ENCODE measurements at places on chromosomes 12 and 14.
A peak's percentile ranks its signal among the peaks of the same experiment; 100 is the strongest.

DNA sequence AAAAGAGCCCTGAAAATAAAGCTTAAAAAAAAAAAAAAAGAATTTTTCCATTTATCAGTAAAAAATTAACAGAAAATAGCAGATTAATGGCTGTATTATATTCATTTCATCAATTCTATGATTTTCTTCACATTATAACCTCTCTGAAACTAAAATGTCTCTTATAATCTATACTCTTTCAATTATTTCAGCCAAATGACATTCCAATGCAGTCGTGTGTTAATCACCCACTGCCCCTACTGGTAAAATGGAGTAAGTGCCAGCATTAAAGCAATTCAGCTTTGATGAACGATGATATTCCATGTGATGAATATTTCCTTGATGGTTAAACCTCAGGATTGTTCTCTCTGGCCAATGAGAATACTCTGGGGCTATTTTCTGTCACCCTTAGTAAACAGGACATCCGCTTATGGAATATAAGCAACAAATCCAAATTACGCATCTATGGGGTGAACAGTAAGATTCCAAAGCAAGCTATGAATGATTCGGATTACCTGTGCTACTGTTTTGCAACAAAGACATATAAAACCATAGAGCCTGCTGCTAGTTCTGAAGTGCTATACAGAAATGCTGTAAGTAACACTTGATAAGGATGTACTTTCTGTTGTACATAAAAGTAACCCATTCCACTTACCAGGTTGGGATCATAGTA lies 20.3 kb upstream of the SYCP3 start:
- peak; percentile 19 for DNase-seq

DNA sequence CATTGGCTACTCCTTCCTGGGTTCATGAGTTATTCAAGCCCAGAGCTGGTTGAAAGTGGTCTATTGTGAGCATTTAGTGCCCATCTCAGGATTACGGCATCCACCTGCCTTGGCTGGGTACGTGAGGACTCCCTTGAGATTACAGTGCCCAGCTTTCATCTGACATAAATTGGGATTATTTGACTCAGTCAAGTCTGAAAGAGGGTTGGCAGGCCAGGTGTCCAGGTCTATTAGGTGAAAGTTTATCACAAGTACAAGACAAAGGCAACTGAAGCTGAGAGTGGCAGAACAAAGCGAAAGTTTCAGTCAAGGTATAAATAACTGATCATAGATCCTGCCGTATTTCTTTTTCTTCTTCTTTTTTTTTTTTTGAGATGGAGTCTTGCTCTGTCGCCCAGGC lies 84.6 kb upstream of the ATF7IP start:
- DNase-seq, result no peak

- DNase-seq, result peak; percentile 97
Observed at GRCh38 chr12:120495731-120496412, at the start of gene DYNLL1. Gene DYNLL1, plus strand, starts transcription at chr12:120496113. Its CDS starts 309 bp downstream, at chr12:120496422.

DNA sequence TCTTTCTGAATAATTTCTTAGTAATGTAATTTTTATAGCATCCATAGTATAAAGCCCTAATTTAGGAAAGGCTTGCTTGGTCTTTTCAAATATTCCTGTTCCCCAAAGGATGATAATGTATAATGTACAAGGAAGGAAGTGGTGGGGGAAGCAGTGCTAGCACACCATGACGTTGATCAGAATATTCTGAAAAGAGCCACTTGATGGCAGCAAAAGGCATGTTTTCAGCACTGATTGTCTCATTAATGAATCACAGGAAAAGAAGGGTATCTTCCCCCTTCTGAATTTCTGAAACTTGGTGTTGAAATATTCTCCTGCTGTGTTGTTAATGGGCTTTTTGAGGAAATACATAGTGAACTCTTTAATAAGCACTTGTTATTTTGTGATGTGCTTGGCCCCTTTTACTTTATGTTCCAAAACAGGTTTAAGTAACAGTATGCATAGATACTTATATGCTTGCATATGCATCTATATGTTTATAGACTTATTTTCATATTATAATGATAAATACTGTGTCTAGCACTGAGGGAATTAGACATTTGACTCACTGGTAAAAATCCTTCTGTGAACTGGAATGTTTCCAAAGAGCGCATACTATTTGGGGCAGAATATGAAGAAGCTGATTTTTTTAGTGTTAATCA lies 122.0 kb downstream of the TMEM117 start:
- DNase-seq, result peak; percentile 58

GRCh38 chr14:69755296-69755695 lies 11.6 kb upstream of the SRSF5 start:
- no peak for DNase-seq

DNA sequence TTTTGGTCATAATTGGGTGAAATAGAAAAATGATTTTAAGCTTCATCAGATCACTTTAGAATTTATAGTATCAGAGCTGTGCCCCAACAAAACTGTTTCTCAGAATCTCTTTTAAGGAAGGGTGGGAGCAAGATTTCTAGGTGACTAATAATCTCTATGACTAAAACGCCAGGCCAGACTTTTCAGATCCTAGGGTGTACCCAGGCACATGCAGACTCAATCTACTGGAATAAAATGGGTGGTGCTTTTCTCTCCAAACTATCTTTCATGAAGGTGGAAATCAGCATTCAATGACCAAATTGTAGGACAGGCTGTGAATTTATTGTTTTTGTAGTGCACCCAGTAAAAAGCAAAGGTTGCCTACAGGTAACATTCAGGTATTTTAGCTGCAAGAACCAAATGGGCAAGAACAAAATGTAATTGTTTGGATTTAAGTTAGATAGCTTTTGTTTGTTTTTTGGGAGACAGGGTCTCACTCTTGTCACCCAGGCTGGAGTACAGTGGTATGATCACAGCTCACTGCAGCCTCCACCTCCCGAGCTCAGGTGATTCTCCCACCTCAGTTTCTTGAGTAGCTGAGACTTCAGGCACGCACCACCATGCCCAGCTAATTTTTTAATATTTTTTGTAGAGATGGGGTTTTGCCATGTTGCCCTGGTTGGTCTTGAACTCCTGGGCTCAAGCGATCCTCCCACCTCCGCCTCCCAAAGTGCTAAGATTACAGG lies 49.5 kb downstream of the PPP2R5C start:
- DNase-seq, result no peak

- DNase-seq, result no peak
Observed at GRCh38 chr12:68469113-68469512, 137.0 kb upstream of the MDM1 start.

DNA sequence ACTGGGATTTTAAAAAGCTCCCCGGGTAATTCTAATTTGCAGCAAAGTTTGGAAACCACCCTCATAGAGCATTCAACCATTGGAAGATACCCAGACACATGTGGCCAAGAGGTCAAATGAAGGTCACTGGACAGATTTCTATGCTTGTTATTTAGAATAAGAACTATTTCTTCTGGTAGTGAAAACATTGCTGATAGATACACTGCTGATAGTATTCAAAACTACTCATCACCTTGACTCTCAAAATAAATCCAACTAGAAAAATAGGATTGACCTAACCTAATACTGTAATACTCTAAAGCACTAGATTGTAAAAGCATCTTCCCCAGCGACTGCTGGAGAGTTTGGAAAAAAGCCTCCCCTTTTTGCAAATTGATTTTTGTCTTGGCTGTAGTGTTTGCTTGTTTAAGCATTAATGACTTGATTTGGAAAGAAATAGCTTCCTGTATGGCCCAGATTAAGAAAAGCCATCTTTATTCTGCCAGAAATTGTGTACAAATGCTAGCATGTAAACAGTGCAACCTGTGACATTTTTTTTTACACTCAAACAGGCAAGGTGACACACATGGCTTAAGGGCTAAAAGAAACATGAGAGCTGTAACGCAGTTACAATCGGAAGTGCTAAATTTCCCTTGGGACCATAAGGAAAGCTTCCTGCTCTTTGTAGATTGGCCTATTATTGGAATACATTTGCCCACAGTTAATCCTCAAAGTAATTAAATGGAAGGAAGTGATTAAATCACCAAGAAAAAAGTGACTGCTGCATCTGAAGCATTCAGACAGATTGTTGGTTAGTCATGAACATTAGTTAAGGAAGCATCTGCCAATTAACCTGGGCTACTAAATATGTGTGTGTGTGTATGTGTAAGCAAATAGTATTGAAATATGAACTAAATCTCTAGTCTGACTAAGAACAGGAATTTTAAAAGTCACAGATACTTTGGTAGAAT lies 356.5 kb upstream of the ATP2B1 start:
- peak; percentile 58 for DNase-seq

GRCh38 chr12:46214668-46215436 lies 54.0 kb downstream of the SLC38A1 start:
- no peak for DNase-seq

GRCh38 chr14:95507701-95508103 lies 8.7 kb downstream of the SYNE3 start:
- no peak for DNase-seq

- DNase-seq, result no peak
Observed at GRCh38 chr12:59396519-59396918, 199.3 kb upstream of the SLC16A7 start.

DNA sequence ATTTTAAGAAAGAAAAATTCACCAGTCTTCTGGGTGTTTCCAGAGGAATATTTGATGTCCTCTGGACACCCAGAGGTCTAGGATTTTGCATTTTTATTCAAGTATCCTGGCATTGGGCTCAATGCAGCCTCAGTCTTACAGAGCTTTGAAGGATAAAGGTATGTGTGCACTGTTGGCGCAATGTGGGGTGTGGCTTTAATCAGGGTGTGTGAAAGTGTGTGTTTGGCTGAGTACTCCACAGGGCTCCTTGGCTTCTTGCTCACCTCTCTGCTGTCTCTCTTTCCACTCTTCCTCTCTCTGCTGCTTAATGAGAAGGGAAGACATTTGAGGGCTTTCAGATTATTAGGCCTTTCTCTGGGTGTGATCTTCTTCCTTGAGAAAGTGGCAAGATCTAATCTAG lies 193.3 kb upstream of the CCND2 start:
- DNase-seq, result no peak

GRCh38 chr12:43852744-43853143 lies 16.9 kb downstream of the TMEM117 start:
- DNase-seq, result no peak

- DNase-seq, result peak; percentile 64
Observed at GRCh38 chr14:88322504-88323085, 474 bp downstream of the KCNK10 start.

DNA sequence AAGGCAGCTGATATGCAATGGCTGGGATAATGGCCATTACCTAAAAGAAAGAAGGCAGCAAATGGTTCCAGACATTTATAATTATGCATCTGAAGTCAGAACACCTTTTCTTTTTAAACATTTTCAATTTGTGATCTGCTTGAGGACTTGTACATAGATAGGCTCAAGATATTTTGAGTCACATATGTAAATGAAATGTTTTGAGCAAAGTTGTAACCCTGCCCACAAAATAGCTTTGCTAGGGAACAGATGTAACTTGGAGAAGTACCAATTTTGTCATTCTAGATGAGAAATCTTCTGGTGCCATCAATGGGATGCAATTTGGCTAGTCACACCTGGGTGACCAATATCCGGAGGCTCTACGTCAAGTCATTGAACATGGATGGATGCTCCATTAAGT lies 123.1 kb downstream of the FLRT2 start:
- DNase-seq, result no peak

DNA sequence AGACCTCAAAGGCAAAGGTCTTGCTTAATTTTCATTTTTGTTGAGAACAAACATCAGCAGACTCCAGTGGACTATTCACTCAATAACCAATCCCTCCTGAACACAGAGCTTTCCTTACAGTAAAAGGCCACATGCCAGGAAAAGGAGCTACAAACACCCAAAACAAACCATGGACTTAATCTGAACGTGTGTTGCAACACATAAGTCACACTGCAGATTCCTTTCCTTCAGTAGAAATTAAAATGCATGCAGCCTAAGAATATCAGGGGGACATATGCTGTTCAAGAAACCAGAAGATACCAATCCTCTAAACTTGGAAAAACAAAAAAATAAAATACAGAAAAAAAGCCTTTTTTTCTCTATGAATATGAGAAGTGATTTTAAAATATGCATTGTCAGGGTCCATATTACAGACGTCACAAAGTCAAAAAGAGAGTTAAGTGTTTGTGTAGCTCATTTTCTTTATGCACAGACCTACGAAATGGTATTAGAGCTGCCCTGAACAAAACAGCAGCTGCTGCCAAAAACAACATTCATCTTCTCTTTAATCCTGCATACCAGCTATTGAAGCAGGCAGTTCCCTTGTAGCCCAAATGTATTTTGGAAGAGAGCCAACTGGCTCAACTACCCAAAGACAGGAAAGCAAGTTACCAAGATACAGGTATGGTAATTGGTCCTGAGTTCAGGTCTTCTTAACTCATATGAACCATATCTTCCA lies 26.2 kb downstream of the KITLG start:
- DNase-seq, result no peak

GRCh38 chr12:52207106-52207505 lies 15.3 kb upstream of the KRT80 start:
- DNase-seq, result no peak

- DNase-seq, result peak; percentile 73
Observed at GRCh38 chr14:84458881-84459280, 1071.1 kb upstream of the FLRT2 start.

DNA sequence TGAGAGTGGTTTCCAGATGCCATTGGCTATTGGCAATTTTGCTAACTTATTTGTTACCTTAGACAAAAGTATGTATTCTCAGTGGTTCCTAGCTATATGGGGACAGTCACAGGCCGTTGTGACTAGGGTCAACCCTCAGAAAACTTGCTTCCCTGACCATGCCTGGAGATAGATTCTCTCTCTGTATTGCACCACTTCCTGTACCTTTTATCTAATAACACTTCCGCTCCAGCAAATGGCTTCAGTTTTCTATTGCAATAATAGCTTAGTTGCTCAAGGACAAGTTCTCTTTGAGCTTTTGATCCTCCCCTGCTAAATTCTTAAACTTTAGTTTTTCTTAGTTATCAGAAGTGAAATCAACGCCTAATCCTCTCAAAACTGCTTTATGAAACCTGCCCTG lies 338.0 kb downstream of the RMST start:
- no peak for DNase-seq

- no peak for DNase-seq
Observed at GRCh38 chr12:3601461-3602150, 110.6 kb downstream of the PRMT8 start.

- DNase-seq, result no peak
Observed at GRCh38 chr12:107581619-107582015, 104.0 kb upstream of the PWP1 start.

DNA sequence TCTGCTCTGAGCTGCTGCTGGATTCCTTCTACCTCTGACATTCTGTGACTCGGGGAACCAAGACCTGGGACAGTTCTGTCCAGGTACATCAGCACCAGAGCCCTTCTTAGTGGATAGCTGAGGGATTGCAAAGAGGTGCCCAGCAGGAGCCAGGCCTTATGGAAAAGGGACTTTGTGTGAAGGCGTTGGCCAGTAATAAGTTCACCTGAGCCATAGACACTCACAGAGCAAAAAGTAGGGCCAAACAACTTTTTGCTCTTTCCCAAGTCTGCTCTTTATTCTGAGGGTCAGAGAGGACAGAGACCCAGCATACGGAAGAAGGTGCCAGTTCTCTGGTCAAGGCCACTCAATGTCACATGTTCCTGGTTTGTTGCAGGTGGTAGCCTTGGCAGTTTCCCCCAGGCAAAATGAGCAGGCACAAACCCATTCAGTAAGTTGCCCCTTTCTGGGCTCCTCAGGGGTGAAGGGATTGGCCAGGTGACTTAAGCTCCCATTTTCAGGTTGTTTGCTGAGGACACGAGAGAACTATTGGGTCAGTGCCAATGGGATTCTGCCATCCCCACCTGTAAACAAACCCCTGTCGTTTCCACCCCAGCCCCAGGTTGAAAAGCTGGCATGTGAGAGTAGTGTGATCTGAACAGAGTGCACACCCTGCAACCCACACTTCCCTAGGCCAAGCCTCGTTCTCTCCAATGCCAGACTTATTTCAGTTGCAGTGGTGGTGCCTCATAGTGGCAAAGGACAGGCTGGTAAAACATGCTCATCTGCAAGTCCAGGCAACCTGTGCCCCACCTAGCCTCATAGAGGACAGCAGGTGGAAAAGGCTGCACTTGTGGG lies 150.3 kb downstream of the SMOC1 start:
- DNase-seq, result no peak
